Cerebellum (tissue), 4 donors: ENCODE measurements at places on chromosomes 1 and 21. TPM values are rescaled to one million over a fixed set of nuclear protein-coding genes. Genes with fewer than 3 reads are reported as not detected.

DNA sequence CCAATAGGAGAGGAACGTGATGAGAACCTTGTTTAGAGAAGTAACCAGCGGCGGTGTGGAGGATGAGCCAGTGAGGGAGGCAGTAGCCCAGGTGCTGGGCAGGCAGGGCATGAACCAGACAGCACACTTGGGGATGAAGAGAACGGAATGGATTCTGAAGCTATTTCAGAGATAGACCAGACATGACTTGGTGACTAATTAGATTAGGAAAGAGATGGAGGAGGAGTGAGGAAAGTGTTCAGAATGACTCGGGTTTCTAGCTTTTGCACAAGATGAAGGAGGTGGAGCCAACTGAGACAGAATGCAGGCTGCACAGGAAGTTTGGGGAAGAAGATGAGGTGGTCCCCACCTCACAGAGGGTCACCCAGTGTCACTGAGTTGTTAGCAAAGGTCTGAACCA lies 5.1 kb downstream of the PEF1 start:
- DNase-seq, result no peak

DNA sequence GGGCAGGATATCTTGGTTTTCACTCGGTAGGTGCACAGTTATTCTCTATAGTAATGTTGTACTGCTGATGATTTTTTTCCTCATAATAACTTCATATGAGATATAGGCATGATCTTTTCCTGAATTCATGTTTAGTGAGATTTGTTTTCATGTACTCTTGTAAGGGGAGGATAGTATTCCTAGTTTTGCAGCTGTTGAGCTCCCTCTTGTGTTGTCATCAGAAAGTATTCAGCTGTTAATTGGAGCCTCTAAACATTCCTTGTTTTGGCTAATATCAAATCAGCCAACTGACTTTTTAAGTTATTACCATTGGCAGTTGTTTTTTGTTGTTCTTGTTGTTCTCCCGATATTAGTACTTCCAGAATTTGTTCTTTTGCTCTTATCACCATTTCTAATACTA lies 24.4 kb downstream of the OR10R2 start:
- no peak for DNase-seq

DNA sequence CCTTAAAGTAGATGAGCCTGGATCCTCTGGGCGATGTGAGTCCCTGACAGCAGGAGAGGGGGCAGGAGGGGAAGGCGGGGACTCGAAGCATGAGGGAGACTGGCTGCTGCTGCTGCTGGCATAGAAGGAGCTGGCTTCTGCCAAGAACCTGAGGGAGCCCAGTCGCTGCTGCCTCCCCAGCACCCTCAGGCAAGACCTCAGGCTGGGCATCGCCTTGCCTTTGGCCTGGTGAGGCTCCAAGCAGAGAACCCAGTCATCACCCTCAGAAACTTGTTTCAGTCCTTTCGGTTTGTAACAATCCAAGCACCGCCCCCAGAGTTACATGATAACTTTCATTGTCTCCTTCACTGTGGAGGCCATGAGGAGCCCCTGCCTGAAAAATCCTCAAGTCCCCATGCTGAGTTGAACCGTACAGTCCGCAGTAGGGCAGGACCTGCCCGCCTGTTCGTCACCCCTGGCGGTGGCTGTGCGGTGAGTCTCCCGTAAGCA lies 38.8 kb downstream of the POFUT2 start:
- peak; percentile 33 for DNase-seq

The GNG4 gene
- total RNA-seq, result 54.4 TPM

DNA sequence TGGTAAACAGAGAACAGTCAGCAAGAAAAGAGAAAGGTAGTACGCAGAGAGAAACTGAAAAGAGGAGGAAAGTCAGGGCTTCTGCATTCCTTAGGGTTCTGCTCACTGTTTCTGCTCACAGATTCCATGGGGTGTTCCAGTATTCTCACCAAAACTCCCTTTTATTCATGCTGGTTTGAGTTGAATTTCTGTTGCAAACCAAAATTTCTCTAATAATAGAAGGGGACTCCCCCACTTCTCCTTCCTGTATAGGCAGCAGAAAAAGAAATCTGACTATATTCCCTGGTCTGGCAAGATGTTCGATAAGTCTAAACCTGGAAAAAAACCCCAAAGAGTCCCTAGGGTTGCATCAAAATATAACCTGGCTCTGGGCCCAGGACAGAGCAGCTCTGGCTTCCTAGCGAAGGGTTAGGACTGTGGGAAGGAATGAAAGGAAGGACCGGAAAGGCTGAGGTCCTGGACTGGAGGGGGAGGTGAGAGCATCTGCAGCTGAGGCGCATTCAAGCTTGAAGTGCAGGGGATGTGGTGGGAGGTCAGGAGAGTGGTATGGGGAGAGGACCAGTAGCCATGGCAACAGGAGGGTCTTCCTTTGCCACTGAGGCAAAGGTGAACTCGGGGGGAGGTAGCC lies 18.8 kb upstream of the RGS16 start:
- no peak for DNase-seq

The PPIAL4G gene
- total RNA-seq, result 1.3 TPM

GRCh38 chr1:32963746-32964460 lies 706 bp downstream of the RNF19B start:
- DNase-seq, result peak; percentile 36

- peak; percentile 62 for DNase-seq
Observed at GRCh38 chr1:151816548-151817352, 11.5 kb upstream of the LINGO4 start.

GRCh38 chr1:106921186-106921585 lies 135.3 kb upstream of the PRMT6 start:
- no peak for DNase-seq
